ENCODE measurements at places on chromosomes 6 and 20. TPM values are rescaled to one million over a fixed set of nuclear protein-coding genes. Genes with fewer than 3 reads are reported as not detected.

DNA sequence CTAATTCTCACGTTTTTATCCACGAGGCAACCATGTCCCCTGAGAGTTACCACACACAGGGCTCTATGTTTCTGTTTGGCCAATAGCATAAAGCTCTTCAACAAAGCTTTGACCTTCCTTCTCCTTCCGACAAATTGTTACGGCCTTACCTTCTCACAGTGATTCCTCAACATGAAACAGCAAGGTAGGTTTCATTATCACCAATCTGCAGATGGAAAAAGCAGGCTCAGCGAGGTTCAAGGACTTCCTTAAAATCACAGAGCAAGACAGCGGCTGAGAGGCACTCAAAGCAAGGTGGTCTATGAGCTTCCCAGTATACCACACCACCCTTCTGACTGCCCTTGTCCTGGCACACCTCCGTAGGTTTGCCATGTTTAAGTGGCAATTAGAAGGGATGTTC, 360.0 kb downstream of the CD83 start:
- no peak for DNase-seq

GRCh38 chr20:347640-348484, 951 bp downstream of the NRSN2 start:
- peak; percentile 91 for DNase-seq

GRCh38 chr6:18431581-18431980, 44.4 kb downstream of the RNF144B start:
- DNase-seq: no peak

GRCh38 chr6:35183935-35184334, 29.8 kb upstream of the SCUBE3 start:
- no peak for DNase-seq

CDSN gene
- not detected for total RNA-seq

GSTA2 gene
- total RNA-seq: not detected

DNA sequence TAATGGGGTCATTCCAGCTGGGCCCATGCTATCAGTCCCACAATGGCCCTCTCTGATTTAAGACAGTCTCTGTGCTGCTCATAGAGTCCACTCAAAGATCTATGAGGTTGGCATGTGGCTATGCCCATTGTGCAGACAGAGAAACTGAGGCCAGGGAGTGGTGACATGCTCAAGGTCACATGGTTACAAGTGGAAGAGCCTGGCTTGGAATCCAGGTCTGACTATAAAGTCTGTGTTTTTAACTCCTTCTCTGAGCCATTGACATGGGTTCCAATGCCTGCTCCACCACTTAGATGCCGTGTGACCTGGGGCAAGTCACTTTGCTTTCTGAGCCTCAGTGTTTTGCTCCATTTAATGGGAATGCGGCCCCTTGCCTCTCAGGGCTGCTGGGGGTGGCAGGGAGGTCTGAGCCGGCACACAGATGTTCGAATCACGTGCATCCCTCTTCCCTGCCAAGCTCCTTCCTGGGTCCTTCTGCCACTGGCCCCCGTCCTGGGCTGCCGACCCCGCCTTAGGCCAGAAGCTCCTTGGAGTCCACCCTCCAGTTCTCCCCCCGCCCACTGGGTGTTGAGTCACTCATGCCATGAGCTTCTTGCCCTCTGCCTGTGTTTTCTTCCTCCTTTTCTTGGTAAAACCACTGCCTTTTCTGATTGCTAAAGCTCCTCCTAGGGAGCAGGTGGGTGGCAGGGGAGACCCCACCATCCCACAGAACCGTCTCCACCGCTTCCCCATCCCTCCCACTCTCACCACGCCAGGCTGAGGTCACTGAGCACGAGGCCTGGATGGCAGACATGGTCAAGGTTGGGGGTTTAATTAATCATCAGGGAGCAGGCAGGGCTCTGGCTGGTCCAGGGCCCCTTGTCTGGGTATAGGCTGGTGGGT, 35.7 kb downstream of the CEBPB start:
- no peak for DNase-seq

DNA sequence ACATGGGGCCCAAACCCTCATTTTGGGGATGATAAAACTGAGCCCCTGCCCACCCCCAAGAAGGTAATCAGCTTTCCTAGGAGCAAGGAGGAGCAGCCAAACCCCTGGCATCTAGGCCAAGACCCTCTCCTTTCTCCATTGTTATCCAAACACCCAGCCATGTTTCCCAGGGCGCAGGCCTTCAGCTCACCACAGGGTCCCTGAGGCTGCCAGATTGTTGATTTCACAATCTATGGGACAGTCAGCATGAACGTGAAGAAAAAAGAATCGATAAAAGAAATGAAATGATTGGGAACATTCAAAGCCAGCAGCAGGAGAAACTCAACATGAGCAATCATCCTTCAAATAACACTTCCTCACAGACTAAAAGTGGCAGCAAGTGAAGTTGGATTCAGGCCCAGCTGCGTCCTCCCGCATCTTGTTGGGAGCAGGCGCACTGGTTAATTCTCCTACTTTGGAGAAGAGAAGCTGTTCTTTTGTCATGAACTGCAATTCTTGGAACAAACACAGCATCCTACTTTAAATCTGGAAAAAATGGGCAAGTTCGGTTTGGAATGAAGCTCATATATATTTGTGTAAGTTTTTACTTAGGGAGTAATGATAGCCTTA, 241.8 kb upstream of the PRDM1 start:
- no peak for DNase-seq

GRCh38 chr6:49025273-49026240, 437.5 kb downstream of the MMUT start:
- DNase-seq: no peak

- DNase-seq: no peak
These were observed 57.0 kb upstream of the EPB41L1 start for GRCh38 chr20:36097337-36098151.

DNA sequence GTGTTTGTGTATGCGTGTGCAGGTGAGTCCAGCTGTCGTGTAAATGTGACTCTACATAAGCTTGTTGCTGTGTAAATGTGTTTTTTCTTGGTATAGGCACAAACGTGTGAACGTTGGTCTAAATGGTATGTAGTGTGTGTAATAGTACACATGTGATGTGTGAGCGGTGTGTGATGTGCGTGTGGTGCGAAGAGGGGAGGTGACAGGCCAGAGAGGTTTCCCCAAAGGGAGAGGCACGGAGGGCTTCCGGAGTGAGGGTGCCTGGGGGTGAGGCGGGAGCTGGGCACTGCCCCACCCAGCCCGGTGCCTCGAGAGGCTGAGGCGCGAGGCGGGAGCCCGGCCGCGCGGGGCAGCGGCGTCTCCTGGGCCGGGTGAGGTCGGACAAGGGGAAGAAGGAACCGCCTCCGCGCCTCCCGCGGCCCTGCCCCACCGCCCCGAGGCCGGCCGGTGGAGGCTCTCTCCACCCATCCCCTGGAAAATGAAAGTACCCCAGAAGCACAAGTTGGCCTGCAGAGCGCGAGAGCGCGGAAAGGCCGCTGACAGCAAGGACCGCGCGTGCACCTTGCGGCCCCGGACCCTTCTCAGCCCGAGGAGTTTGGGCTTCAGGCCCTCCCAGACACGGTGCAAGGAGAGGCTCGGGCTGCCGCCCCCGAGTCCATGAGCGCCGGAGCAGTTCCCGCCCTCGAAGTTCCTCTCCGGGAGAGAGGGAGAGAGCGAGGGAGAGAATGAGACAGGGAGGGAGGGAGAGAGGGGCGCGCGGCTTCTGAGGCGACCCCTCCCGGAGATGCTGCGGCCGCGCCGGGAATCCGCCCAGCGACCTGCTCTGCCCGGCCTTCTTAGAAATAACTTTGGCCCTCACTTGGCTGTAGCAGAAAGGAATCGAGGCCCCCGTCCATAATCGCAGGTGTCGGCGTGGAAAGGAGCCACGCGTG, 43.2 kb upstream of the OSTM1 start:
- DNase-seq: no peak

GRCh38 chr20:36342331-36343120, 36.4 kb downstream of the DLGAP4 start:
- no peak for DNase-seq

GRCh38 chr6:125932451-125932795, 24.1 kb upstream of the HINT3 start:
- no peak for DNase-seq

DNA sequence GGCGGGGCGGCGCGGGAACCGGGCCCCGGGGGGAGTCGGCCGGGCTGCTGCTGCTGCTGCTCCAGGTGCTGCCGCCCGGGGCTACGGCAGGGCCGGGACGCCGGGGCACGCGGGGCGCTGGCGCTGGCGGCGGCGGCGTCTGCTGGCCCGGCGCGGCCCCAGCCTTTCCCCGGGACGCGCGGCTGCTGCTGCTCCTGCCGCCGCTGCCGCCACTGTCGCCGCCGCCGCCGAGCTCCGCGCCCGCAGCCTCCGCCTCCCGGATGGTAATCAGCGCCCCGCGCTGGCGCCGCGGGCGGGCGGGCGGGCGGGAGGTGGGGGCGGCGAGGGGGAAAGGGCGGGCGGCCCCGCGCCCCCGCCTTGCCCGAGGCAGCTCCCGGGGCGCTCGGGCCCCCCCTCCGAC, 306 bp downstream of the EBF4 start:
- DNase-seq: no peak

DNA sequence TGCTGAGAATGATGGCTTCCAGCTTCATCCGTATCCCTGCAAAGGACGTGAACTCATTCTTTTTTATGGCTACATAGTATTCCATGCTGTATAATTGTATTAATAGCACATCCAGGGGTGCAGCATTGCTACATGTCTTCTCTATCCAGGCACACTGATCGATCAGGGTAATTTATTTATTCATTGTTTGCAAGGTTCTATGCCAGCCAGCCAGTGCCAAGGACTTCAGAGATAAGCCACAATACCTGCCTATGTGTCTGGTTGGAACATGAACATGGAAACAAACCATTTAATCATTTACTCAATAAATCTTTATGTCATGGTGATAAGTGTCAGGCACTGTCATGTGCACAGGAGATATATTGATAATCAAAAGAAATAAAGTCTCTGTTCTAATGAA, 5.8 kb upstream of the OR2B3 start:
- no peak for DNase-seq

DNA sequence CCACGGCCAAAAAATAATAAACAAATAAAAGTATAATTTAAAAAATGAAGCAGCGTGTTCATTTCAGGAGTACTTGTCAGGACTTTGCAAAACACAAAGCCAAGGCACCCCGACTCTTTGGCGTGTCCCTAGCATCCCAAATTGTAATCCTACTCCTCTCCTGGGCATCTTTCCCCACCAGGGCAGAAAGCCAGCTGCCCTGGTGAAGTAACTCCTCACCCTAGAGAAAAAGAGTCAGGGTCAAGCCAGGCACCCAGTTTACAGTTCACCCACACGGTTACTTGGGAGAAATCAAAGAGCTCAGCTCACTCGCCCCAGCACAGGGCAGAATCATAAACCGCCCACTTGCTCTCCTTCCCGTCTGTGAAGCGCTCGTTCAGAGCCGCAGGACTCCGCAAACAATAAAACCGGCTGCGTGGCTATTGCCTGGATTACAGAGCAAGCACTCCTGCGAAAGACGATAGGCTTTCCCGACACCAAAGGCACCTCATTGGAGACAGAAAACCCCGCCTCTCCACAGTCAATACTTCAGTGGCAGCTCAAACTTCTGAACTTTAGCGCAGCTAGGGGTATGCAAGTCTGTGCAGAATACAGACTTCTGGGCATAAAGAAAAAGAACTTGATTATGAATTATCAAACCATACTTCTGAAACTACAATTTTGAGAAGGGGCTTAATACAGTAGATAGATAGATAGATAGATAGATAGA, 73.0 kb upstream of the NHSL1 start:
- DNase-seq: no peak

GRCh38 chr20:59525500-59526241, 78.7 kb upstream of the PHACTR3 start:
- DNase-seq: peak; percentile 53

DEFB116 gene
- total RNA-seq: not detected

DNA sequence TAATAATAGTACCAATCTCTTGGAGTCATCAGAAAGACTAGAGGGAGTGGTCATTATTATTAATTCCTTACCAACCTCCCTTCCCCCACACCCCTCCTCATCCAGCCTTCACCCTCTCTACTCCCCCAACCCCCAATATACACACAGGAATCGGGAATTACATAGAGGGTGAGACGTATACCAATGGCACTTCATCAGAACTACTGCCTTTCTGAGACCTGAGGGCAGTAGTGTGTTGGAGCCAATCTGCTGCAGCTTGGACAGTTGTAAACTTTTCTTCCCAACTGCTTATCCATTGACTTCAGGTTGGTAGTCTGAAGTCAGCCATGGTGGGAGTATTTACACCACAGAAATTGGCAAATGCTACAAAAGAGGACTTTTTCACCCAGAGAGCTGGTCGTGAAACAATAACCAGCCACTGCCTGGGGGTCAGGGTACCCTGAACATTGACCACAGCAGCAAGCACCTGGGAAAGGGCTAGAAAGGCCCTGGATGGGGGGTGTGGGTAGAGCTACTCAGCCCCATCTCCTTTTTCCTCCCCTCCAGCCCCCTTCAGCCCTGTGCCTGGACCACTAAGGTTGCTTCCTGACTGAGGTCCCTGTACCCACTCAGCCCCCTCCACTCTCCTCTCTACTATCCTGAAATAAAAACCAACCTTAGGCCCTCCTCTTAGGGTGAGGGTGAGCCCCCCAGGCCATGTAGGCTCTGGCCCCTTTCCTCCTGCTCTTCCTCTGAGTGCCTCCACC, 161.5 kb downstream of the MRPL14 start:
- DNase-seq: no peak

DNA sequence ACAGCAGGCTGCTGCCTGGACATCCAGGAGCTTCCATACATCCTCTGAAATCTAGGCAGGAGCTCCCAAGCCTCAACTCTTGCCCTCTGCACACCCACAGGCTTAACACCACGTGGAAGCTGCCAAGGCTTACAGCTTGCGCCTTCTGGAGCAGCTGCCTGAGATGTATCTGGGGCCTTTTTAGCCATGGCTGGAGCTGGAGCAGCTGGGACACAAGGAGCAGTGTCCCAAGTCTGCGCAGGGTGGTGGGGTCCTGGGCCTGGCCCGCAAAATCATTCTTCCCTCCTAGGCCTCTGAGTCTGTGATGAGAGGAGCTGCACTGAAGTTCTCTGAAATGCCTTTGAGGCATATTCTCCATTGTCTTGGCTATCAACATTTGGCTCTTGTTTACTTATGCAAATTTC, 255.0 kb downstream of the DLL1 start:
- DNase-seq: no peak

DNA sequence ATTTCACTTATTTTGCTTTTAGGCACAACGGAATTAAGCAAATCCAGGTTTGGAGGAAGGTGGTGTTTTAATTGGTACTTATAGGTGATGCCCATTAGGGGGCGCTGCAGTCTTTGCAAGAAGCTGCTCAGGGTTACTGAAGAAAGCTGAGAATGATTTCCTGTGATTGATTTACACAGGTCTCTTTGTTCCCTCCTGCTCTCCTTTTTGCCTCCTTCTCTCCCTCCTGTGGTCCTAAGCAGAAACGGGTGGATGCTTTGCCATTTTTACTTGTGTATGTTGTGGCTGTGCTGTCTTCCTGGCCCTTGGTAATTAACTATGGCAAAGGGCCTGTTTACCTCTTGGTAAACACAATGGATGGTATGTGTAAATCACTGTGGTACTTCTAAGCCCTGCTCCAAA, 97.8 kb downstream of the ANKS1A start:
- DNase-seq: peak; percentile 56

DNA sequence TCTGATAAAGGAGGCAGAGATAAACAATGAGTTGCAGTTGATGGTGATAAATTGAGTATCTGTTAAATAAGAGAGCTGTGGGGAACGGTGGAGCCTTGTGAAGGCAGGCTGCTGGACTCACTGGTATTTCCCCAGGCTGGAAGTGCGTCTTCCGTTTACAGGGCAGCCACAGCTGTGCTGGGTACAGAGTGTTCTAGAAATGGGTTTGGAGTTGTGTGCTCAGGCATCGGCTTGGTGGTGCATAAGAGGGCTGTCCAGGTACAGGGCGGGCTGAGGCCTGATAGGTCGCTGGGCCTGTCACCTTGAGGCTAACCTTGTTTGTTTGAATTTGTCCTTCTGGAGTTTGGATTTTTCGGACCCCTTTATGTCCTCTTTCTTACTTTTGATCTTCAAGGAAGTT, 39.3 kb downstream of the ARID1B start:
- DNase-seq: no peak

OTOR gene
- not detected for total RNA-seq
